ENCODE measurements at places on chromosomes 2 and 18.

DNA sequence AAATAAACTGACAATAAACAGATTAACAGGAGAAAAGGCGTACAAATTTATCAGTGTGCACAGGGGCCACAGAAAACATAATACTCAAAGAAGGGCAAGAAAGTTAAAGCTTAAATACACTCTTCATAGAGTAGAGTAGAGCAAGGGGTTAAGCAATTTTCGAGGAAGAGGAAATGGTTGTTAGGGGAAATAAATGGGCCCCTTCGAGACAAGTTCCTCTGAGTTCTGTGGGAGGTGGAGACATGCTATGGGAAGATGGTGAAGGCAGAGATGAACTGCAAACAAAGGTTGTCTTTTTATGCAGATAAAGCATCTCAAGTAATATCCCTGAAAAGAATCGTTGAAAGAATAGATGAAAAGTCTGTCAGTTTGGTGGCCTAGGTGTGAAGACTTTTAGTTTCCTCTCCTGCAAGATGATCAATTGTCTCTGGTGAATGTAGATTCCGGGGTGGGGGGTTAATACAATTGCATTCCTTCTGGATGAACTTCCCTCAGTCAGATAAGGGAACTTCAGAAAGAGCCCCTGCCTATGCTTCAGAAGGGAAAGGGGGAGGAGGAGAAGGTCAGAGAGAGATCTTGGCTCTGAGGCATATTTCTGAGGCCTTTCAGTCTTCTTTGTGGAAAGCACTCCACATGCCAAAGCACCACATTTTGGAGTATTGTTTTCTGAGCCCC lies 127.0 kb downstream of the METTL4 start:
- DNase-seq: no peak

- no peak for DNase-seq
These were observed 446.4 kb upstream of the ID2 start for GRCh38 chr2:8235419-8235818.

DNA sequence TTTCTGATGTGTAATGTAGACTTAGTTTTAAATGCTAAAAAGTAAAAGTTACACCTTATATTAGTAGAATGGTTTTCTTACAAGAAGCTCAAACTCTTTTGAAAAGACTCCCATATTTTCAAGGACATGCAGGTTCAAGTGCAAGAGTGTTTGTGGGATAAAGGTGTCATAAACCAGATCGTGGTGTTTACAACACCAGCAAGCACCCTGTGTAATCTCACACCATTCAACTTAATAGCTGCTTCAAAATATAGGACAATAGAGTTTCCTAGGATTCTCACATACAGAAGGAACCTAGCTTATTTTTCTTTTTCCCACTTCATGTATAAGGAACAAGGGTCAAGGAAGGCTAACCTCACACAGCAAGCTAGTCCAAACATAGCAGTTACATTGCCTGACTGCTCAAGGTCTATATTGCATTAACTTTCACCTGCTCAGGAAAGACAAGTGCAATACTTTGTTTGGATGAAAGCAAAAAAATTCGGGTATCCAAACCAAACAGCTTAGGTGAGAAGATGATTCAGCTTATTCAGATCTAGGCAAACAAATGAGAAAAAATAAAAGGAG lies 172.3 kb downstream of the IKZF2 start:
- DNase-seq: no peak

DNA sequence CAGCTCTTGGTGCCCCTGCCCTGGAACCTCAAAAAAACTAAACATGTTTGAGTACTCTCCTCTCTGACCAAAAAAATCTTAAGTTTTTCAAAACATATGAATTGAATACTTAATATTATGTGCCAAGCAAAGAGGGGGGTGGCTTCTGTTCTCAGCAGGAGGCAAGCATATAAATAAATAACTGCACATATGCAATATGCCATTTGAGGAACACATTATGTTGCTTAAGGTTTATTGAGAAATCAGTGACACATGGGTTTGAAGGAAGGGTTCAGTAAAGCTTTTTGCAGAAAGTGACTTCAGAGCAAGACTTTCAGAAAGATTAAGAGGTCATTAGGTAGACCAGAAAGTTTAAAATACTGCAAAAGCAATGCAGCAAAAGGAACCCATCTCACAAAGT lies 429.2 kb downstream of the TDRD15 start:
- DNase-seq: no peak

- DNase-seq: no peak
These were observed 171.1 kb downstream of the ZEB2 start for GRCh38 chr2:144348846-144349245.

GRCh38 chr2:50901510-50901909 lies 130.4 kb downstream of the NRXN1 start:
- DNase-seq: no peak

- no peak for DNase-seq
These were observed 240.9 kb upstream of the APCDD1 start for GRCh38 chr18:10213526-10213925.
